Skin of body (tissue), 3 donors: ENCODE measurements at places on chromosomes 2 and 18.

DNA sequence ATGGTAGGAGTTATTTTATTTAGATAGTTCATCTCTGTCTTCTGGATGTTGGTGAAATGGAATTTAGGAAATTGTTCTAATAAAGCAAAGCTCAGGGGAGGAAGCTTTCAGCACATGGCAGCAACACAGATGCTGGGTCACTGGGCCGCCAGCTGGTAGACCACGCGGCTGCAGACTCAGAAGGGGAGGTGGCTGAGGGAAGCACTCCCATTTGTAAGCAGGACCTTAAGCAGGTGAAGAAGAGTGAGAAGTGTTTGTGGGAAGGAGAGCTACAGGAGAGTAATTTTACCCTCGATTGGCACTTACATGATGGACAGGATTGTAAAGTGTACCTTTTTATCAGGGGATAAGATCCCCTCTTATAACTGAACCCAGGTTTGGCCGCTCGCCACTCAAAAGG lies 24.4 kb downstream of the NMS start:
- no peak for DNase-seq

DNA sequence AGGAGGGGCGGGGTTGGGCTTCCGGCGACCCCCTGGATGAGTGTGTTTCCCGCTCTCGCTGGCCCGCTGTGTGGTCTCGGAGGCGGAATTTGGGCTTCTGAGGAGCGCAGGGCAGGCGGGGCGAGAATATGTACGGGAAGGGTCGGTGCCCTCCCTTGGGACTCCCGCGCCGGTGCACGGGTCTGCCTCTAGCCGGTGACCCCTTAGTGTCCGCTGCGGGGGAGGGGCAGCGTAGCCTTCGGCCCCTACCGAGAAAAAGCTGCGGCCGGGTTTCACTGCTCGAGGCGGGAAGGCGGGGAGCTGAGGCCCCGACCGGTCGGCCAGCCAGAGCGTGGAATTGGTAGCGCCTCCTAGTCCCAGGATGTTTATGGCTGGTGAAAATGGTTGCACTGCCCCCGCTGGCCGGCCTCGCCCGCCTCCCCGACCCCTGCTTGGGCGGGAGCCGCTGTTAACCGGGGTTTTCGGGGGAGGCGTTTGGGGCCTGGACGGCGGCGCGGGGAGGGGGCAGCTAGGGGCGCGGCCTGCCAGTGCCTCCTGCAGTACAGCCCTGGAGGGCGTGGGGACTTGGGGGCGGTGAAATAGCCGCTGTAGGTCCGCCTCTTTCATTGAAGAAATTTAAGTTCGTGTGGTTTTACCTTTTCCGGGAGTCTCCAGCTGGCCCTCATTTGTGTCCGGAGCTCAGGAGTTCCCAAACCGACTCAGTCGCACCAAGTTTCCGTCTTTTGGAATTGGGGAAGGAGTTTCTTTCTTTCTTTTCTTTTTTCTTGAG lies at the start of gene UGP2:
Gene UGP2 (plus strand): TSS at position 643 of the 769 bp plus-strand sequence. CDS start 290 bp downstream, outside the sequence.
- peak; percentile 92 for DNase-seq

GRCh38 chr2:21258082-21258481 lies 134.3 kb downstream of the TDRD15 start:
- DNase-seq: no peak

- DNase-seq: no peak
Measured at GRCh38 chr18:49716035-49716434, 97.3 kb downstream of the ACAA2 start.

GRCh38 chr18:32553174-32553573 lies 82.5 kb upstream of the GAREM1 start:
- DNase-seq: no peak
